Stimulated activated CD4-positive, alpha-beta T cell treated with anti-CD3 and anti-CD28 coated beads, Interleukin-2, amount 100 ng/mL, for 24 hours (primary cell): ENCODE measurements at places on chromosomes 13 and 19.
A peak's percentile ranks its signal among the peaks of the same experiment; 100 is the strongest.

DNA sequence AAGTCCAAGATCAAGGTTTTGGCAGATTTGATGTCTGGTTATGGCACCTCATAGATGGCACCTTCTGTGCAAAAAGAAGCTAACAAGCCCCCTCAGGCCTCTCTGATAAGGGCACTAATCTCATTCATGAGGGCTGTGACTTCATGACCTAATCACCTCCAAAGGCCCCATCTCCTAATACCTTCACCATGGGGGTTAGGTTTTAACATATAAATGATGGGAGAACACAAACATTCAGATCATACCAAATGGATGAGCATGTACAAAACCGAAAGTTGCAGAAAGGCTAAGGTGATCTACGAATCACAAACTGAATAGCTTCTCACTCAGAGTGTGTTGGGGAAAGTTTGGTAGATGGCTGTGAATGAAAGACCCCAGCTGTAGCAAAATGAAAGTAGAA is 217.4 kb downstream of the TBC1D4 start:
- no peak for DNase-seq

DNA sequence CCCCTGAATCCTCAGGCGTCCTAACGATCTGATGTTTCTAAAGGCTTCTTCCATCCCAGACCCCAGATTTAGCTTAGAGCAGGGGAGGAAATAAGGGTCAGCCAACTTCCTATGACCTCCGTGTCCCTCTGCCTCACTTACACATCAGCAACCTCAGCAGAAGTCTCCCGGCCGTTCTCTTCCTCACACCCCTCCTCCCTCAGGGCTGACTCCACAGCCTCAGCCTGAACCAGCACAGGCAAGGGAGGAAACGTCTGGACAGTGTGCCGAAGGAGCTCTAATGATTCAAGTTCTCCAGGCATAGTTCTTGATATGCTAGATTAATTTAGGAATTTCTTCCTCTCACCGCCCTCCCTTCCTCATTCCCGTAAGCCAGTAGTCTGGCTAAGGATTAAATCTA is 121.4 kb downstream of the NUFIP1 start:
- DNase-seq = no peak

- DNase-seq = no peak
These were observed 82.4 kb downstream of the RYR1 start for GRCh38 chr19:38515896-38516295.

- DNase-seq = peak; percentile 16
These were observed 182.0 kb upstream of the SERP2 start for GRCh38 chr13:44191504-44192171.

DNA sequence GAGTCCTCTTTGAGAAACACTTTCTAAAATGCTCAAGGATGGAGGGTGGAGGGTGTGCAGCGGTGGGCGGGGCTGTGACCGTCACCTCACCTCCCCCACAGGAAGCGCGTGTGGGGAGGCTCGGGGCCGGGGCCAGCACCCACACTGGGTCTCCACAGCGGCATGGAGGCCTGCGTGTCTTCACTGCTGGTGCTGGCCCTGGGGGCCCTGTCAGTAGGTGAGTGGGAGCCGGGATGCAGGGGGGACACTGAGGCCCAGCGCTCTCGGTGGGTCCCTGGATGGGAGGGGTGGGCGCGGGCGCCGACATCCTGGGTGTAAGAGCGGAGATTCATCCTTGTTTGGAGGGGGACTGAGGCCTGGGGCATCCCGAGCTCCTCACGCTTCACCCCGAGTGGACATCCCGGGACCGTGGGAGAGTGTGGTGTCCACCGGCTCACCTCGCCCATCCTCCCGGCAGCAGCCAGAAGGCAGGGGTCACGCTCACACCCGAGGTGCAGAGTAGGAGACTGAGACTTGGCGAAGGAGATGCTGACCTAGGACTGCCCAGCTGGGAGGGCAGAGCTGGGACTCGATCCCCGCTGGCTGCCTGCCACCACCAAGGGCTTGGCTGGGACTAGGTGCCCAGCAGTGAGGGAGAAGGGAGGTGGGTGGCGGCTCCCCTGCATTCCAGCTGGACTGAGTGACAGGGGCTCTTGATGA is at the start of gene GZMM:
Gene GZMM, plus strand, starts transcription at position 144 of the 699 bp plus-strand sequence. Its CDS starts 19 bp downstream, at position 163.
- DNase-seq = peak; percentile 74

GRCh38 chr19:28066161-28066560 is 1146.8 kb downstream of the UQCRFS1 start:
- DNase-seq = no peak

- no peak for DNase-seq
These were observed 54.0 kb downstream of the KCNRG start for GRCh38 chr13:50069261-50069660.

- DNase-seq = no peak
These were observed 37.5 kb upstream of the ZNRF4 start for GRCh38 chr19:5417495-5418436.

- DNase-seq = no peak
These were observed 75.5 kb downstream of the DPRX start for GRCh38 chr19:53707278-53707677.

- DNase-seq = no peak
These were observed 33.6 kb upstream of the HMGB1 start for GRCh38 chr13:30499338-30499737.

DNA sequence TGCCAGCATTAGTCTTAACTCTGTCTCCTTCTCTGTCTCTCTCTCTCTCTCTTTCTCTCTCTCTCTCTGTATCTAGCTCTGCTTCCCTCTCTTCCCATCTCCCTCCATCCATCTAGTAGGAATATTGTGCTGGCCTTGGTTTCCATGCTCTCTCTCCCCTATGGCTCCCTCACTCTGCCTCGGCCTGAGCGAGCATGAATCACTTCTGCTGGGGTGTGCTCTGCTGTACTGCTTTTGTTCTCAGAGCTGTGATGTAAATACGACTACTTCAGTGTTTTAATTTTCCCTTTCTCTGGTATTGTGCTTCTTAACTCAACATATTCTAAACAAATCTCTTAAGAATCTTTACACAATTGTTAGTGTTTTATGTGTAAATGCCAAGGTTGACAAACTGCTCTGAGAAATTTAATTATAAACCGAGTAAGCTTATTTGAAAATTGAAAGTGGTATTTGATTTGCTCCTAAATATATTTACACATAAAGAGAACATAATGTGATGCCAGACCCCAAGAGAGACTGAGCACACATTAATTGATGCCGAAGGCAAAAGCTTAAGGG is 211.5 kb upstream of the KL start:
- no peak for DNase-seq

GRCh38 chr19:55649268-55650125 is 1.5 kb downstream of the CCDC106 start:
- no peak for DNase-seq

- no peak for DNase-seq
These were observed 183.2 kb downstream of the TUBA3C start for GRCh38 chr13:18998389-18998788.

GRCh38 chr19:36973021-36973843 is 57.1 kb downstream of the ZNF568 start:
- peak; percentile 80 for DNase-seq

DNA sequence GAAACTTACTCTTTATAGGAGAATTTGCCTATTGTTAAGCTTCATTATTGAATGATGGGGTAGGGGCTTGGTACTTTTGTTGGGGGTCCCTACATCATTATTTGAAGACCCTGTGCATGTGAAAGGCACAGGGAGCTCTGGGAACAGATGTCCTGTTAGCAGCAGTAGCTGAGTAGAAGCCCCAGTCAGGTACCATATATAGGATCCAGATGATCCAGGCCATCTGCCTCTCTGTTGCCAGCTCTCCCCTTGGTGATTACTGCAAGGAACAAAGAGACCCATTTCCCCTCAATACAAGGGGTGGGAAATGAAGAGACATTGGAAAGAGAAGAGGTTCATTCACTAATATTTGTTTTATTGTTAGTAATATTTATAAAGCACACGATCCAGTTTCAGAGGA is 4.4 kb upstream of the MTMR6 start:
- DNase-seq = no peak

- DNase-seq = no peak
These were observed 774 bp upstream of the PPP2R1A start for GRCh38 chr19:52188822-52189734.

DNA sequence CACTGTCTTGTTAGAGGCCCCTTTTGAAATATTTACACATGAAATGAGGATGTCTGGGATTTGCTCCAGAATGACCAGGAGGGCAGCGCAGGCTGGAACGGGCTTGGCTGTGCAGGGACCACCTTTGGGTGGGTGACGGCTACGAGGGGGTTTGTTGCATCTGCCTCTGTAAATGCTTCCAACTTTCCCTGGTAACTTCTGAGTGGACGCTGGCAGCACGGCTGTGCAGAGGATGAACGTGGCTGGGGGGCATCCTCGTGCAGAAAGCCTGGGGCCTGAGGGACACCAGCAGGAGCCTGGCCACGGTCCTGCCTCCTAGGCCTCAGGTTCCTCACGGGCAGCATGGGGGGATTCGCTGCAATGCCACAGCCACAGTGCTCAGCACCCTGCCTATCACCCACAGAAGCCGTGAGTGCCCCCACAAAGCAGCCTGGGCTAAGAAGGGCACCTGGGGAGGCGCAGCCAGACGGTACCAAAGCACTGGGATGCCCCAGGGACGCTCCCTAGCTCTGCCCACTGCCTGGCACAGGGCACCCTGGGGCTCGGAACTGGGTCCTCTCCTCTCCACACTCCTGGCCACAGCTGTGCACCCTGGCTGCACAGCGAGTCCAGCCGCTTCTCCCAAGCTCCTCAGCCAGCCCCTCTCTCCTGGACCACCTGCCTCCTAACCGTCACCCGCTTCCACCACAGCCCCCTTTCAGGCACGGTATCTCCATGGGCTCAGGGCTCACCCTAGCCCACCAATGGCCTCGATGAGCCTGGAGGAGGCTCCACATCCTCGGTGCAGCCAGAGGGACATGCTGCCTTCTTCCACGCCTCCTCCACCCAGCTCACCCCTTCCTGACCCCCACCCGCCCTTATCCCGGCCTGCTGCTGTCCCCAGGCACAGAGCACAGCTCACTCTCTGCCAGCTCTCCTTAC is 44.5 kb downstream of the MLLT1 start:
- no peak for DNase-seq

DNA sequence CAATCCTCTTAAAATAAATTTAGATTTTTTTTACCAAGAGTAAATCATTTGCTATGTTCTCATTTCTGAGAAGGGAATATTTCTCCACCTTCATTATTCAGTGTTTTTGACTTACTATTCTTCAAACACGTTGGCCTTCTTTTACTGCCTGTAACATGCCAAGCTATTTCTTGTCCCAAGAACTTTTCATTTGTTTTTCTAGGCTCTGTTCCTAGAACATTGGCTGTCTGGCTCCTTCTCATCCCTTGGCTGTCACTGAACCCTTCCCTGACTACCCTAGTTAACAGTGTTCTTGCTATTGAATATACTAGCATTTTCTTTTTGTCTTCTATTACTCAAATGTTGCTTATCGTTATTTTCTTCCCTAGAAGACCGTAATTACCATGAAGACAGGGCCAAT is 248.1 kb downstream of the ITGBL1 start:
- DNase-seq = no peak

DNA sequence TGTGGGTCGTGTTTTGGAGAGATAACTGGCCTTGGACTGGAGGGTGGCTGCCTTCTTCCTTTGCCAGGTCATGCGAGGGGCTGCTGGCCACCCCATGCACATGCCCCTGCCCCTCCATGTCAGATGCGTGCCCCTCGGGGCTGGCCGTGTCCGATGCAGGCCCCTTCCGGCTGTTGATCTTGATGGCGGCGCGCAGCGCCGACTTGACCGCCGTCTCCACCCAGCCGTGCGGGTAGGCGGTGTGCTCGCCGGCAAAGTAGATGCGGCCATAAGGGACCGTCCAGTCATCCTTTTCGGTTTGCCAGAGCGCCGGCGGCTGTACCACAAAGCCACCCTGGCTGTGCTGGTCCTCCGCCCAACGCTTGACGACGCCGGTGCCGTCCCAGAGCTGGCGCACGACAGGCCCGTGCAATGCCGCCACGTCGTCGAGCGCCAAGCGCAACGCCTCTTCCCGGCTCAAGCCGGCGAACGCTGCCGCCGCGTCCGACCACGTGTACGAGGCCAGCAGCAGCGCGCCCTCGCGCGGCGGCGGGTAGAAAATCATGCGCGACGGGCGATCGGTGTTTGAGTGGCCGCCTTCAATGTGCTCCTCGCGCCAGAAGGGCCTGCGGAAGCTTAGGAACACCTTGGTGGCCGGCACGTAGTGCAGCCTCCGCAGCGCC is 6.9 kb downstream of the IL4I1 start:
- peak; percentile 76 for DNase-seq

GRCh38 chr19:290372-291005 is 714 bp downstream of the PLPP2 start:
- DNase-seq = no peak

- DNase-seq = no peak
These were observed 68.2 kb upstream of the MED4 start for GRCh38 chr13:48163061-48163460.
